AG04450 (cell line): ENCODE measurements at places on chromosomes 13 and 19.

DNA sequence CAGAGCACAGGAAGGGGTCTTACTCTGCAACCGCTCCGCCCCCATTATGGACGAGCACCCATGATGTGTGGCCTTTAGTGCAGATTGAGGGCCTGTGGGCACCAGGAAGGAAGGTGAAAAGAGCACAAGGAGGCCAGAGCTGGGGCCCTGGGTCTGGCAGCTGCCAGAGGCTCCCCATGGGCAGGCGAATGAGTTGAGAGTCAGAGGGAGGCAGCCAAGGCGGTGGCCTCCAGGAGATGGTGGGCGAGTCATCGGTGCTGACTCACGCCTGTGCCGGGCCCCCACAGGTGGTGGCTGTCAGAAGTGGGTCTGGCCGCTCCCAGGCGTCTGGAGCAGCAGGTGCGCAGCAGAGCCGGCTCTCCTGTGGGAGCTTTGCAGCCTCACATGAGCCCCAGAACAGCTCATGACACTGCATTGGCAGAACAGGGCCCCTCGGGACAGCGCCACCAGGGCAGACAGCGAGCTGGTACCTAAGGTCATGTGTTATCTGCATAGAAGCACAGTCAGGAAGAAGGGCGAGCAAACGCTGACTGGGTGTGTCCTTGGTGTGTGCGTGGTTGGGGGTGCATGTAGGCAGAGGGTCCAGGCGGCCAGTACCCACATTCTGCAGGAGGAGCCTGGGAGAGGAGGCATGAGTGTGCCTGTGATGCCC, 68.8 kb downstream of the CHST8 start:
- DNase-seq = no peak

DNA sequence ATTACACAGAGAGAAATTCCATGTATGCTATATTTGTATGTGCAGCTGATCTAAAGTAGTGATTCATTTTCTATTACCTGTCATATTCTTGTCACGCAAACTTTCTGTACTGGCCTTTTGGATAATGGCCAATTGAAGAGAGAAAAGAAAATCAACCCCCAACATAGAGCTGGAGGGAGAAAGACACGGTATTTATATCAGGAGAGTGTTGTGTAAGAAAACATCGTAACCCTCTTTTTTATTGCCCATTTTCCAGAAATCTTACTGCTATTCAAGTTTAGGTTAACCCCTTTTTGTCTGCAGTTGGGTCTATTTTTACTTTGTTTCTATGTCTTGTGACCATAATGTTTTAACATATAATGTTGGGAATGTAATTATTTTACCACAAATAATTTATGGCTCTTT, 27.9 kb downstream of the DGKH start:
- DNase-seq = no peak

- DNase-seq = no peak
Observed at GRCh38 chr13:41386211-41386610, 71.1 kb upstream of the RGCC start.

DNA sequence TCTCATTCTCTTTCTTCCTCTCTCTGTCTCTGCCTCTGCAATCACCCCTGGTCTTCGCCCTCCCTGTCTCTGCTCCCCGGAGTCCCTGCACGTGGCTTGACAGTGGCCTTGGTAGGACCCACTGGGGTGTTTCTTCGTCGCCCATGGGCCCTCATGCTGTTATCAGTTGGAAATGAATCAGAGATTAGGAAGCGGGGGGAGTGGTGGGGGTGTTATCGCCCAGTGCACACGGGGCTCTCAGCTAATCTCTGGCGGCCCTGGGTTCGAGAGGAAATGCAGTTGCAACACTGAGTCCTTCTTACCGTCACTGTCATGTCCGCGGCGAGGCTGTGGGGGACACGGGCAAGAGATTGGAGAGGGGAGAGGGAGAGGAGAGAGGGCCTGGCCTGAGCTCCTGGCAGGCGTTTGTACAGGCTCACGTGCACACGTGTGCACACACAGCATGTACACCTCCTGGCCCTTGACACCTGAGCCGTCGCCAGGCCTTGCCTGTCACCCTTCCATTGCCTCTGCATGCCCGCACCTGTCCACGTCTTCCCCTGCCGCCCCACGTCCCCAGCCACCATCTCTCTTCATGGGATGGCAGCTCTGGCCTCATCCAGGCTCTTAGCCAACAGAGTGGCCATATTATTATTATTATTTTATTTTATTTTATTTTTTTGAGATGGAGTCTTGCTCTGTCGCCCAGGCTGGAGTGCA, 37.8 kb upstream of the SLC7A10 start:
- DNase-seq = no peak

DNA sequence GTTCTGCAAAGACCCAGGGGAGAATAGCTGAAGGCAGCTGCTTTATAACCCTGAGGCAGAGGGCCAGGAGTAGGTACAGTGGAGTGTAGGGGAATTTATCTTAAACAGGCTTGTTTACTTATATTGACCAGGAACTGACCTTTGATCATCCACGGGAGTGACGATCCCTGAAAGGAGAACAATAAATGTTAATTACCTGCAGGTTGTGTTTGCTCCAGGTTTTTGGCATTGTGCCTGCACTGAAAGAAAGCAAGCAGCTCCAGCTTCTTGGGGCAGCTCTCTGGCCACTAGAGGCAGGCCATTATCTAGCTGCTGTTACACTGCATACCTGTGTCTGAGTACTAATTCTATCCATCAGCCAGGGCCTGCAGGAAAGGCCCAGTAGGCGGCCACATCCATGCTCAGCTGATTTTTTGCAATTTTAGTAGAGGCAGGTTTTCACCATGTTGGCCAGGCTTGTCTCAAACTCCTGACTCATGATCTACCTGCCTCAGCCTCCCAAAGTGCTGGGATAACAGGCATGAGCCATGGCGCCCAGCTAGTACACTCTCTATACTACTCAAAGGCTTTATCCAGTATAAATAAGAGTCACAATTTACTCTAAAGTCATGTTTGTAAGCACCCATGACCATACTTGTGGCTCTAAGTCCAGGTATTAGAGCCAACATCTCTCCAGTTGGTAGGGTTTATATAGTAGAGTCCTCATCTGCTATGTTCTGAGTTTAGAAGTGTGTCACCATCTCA, 8.5 kb upstream of the ZNF91 start:
- no peak for DNase-seq

DNA sequence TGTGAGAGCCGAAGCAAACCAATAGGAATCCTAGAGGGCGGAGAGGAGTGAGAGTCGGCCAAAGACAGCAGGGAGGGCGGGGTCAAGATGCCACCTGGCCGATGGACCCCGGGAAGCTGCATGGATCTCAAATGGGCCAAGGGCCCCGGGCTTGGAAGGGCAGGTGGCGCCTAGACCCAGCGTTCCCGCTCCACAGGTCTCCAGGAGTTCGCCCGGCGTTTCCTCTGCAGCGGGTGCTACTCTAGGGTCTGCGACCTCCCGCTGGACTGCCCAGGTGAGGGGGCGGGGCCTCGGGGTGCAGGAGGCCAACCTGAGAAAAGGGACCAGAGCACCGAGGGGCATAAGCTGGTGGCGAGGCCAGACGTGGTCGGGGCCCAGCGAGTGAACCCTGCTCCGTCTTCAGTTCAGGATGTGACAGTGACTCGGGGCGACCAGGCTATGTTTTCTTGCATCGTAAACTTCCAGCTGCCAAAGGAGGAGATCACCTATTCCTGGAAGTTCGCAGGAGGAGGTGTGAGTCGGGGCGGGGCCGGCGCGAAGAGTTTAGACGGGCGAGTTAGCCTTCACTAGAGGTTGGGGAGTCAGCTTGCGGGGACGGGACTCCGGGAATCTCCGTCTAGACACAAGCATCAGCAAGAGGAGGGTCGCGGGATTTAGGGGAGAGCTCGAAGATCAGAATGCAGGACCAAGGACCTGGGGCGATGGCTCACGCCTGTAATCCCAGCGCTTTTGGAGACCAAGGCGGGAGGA, 9.9 kb downstream of the SPACA6 start:
- DNase-seq = no peak

DNA sequence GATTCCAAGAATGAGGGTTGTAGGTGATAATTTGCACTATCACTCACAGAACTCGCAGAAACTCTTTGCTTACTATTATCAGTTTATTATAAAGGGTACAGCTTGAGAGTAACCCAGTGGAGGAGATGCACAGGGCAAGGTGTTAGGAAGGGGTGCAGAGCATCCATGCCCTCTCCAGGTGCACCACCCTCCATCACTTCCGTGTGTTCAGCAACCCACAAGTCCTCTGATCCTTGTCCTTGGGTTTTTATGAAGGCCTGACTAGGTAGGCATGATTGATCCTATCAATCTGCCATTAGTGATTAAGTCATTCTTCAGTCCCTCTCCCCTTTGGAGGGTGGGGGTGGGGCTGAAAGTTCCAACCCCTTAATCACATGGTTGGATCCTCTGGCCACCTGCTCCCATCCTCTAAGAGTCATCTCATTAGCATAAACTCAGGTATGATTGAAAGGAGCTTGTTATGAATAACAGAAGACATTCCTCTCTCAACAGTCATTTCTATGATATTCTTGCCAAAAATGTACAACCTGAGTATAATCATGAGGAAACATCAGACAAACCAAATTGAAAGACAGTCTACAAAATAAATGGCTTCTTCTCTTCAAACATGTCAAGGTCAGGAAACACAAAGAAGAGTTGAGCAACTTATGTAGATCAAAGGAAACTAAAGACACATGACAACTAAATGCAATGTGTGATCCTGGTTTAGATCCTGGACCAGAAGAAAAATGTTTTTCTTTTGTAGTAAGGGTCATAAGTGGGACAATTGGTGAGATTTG, 225.4 kb downstream of the PCCA start:
- no peak for DNase-seq

GRCh38 chr13:98220271-98220791, 43.3 kb upstream of the RNF113B start:
- DNase-seq = no peak

DNA sequence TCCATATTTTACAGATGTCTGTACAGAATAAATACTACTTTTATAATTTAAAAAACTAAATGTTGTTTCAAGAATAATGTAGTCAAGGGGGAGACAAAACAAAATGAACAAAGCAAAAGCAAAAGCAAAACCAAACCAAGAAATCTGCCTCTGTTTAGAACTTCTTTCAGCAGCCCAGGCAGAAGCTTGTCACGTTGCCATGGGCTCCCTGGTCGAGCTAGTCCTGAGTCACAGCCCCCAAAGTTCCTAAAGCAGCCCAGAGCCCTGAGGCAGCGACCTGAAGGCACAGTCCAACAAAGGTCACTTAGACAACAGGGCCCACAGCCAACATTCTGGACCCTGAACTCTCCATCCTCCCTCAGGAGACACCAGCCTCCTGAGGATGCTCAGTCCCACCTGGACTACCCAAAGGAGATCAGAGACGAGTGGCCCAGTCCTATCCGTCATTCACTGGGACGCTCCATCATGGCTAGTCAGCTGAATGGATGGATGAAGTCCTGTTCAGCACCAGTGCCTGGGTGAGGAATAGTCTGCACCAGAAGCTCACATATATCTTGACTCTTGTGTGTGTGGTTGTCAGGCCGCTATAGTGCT, 41.7 kb downstream of the SIAH3 start:
- DNase-seq = no peak

DNA sequence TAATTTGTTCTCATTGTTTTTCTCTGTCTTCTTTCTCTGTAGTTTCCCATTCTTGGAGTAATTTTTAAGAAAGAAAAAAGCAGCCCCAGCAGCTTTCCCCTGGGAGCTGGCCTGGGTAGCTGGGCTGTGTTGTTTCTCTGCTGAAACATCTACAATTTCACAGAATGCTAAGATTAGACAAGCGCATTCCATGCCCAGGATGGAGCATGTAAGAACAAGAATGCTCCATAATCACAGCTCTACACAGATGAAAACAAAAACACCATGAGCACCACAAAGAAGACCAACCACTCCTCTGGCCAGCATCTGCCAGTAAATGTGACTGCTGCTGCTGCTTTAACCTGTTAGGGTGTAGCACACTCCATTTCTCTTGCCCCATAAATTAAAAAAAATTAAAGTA, 239.2 kb upstream of the SLITRK1 start:
- no peak for DNase-seq

DNA sequence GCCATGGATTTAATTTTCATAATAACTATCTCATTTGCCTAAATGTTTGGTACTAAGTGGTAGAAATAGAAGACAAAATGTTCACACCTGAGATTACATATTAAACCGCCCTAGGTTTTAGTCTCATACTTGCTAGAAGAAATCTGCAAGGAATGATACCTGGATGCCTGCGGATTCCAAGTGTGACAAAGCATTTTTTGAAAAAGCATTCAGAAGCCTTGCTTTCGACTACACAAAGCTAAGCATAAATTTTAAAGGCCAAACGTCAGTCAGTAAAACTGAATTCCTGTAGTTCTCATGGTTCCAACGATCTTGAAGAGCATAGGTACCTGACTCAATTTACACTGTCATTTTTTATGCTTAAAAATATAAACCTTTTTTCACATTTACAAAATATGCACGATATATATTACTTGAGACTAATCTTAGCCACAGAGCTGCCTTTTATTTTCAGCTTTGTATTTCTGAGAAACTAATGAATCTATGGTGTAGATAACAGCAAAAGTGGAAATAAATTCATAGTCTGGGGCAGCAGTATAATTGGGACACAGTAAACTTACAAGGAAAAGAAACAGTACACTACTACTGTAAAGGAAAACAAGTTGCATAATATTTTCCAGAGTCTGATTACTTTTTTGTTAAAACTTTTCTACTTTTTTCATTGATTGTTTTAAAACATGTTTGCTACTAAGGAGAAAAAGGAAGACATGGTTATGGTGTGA, 1.2 kb upstream of the LRRC63 start:
- DNase-seq = no peak

GRCh38 chr13:43545317-43545874, 241.4 kb downstream of the ENOX1 start:
- no peak for DNase-seq

DNA sequence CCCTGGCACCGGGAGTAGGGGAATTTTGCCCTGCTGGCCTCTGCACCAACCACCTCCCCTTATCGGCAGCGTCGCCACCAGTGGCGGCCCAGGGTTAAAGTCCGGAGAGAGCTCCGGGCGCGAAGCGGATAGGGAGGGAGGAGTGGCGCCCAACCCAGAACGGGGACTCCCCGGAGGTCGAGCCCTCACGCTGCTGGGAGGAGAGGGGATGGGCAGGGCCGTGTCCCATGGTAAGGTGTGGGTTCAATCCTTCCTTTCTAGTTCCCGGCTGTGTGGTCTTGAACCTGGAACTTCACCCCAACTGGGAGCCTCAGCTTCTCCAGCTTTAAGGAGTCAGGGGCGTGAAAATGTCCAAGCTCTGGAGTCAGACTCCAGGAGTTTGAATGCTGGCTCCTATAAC, 23.3 kb upstream of the BCL3 start:
- DNase-seq = no peak
